Keratinocyte (primary cell): ENCODE measurements at places on chromosomes 11 and 22.

- DNase-seq, result no peak
Measured at GRCh38 chr11:3074912-3075589, 17.8 kb upstream of the CARS1 start.

GRCh38 chr11:126034039-126034932 lies 28.4 kb downstream of the CDON start:
- no peak for DNase-seq

DNA sequence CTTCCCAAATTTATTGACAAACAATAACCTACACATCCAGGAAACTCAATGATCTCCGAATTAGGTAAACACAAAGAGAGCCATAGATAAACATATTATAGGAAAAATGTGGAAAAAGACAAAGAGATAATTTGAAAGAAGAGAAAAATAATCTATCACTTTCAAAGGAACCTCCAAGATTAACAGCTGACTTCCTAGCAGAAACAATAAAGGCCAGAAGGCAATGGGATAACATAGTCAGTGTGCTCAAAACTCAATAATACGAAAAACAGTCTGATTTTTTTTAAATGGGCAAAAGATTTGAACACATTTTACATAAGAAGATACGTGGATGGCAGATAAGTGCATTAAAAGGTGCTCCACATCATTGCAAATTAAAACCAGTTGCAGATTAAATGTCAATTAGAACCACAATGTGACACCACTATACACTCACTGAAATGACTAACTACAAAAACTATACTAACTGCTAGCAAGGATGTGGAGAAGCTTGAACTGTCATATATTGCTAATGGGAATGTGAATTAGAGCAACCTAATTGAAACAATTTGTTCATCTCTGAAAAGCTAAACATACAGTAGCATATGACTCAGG lies 300.4 kb downstream of the TMEM135 start:
- no peak for DNase-seq

DNA sequence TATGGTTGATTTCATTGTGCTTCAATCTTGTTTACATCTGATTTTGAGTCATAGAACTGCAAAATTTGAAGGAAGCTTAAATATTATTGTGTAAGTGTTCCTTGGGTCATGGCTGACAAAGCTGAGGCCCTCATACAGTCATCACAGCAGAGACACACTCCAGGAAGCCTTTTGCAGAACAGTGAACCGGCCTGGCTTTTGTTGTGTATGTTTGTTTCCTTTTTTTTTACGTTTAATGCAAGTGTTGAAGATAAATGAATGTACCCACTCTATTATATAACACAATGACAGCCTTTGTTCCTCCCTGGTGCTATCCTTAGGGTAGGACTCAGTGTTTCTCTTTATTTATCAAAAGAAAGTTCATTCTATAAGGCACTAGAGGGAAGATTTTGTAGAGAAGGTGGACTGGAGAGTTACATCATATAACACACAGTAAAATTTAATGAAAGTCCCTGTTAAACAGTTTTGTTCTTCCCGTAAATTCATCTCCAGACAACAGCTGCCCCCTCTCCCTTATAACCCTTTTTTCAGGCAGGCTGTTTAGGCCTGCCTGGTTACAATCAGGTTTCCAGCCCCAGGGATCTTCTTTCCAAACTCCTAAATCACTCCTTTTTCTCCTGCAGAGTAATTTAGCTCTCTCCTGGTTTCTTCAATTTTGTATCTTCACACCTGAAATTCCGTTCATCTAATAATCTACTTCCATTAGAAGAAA lies 34.3 kb upstream of the CSTF3 start:
- DNase-seq, result no peak

DNA sequence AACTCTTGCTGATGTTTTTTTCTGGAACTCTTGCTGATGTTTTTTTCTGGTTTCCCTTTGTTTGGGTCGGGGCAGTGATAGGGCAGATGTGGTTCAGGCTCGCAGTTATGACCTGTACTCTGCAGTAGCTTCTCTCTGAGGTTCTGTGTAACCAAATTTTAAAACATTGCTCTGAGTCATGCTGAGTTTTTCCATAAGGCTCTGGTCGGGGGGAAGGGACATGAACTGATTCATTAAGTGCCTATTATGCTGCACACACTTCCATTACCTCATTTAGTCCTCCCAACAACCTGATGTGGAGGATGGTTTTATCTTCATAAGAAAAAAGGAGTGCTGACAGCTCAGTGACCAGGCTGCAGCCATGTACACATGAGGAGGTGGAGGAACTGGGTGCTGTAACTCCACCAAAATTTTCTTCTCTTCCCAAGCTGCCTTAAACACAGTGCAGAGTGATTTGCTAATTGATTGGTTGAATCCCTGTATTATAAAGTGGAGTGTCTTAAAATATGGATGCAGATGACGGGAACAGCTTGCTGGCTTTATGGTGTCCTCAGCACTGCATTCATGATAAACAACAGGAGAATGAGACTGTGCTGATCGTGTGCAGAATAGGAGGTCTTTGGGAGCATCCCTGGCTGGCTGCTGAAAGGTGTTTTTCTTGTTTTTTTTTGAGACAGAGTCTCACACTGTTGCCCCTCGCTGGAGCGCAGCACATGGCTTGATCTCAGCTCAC lies 19.1 kb downstream of the TNRC6B start:
- DNase-seq, result peak; percentile 54

- no peak for DNase-seq
Measured at GRCh38 chr22:45026511-45026910, 16.7 kb upstream of the PHF21B start.

DNA sequence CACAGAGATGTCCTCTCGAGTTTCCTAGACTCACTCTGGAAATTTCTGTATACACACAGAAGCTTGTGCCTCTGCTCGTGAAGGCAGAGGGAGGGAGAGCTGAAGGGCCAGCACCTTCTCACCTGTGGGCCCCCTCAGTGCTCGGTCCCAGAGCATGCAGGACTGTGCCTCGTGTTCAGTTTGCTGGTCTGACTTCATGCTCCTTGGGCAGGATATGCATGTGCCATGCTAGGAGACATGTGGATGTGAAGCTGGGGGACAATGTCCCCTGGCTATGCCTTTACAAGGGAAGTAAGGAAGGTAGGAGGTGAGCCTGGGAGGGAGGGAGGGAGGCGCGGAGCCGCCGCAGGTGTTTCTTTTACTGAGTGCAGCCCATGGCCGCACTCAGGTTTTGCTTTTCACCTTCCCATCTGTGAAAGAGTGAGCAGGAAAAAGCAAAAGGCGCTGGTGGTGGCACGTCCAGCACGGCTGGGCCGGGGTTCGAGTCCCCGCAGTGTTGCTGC lies 22.6 kb downstream of the NEAT1 start:
- DNase-seq, result no peak

GRCh38 chr11:67317888-67318555 lies 14.7 kb downstream of the SSH3 start:
- no peak for DNase-seq

- no peak for DNase-seq
Measured at GRCh38 chr11:1913271-1914060, 6.0 kb upstream of the TNNT3 start.

- DNase-seq, result no peak
Measured at GRCh38 chr11:125372088-125372487, 124.0 kb downstream of the FEZ1 start.

DNA sequence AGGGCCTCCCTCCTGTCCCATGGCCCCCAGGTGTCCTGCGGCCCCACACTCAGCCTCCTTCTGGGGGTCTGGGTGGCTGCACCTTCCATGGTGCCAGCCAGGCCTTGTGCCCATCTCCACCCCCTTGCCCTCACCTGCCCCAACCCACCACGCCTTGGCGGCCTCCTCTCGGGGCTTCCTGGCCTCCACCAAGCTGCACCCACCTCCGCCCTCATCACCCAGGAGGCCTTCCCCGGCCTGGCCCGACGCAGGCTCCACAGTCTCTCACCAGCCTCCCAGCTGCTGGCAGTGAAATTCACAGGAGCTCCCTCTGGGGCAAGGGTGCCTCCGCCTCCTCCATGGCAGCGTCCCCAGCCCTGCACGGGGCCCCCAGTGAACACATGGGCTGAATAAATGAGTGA lies 35.9 kb upstream of the WNT7B start:
- DNase-seq, result no peak

DNA sequence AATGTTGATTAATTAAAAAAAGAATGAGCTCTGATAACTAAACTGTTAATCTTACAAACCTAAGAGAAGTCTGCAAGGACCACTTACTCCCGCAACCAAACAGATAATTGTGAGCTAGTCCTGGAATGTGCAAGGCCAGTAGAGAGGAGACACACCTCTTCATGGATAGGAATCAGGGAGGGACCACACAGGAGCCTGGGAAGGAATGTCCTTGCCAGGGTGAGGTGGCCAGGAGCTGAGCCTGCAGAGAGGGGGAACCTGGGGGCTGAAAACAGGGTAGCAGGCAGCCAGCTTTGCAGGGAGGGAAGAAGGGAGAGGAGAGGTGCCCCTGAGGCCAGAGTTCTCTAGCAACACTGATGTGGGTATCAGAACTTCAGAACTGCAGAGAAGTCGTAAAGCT lies 9.4 kb upstream of the NLRP10 start:
- no peak for DNase-seq

GRCh38 chr11:69122326-69122629 lies 33.5 kb upstream of the SMIM38 start:
- DNase-seq, result peak; percentile 28

DNA sequence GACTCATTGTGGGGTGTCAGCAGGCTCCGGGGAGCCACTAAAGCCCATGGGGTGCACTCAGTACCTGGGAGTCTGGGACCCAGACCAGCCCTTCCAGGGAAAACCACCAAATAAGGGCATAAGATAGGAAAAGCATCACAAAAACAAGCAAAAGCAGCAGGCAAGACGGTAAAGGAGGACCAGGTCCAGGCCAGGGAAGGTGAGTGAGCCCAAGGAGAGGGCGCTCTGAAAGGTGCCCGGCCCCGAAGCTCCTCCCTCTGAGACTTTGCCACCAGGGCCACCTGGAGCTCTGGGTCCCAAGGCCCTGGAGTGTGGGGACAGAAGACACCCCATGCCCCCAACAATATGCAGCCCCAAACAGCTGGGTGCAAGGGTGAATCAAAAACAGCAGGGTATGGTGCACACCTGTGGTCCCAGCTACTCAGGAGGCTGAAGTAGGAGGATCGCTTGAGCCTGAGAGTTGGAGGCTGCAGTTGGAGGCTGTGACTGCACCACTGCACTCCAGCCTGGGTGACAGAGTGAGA lies 5.2 kb upstream of the IL17REL start:
- DNase-seq, result no peak

GRCh38 chr22:32836280-32837123 lies 35.0 kb downstream of the TIMP3 start:
- DNase-seq, result no peak

DNA sequence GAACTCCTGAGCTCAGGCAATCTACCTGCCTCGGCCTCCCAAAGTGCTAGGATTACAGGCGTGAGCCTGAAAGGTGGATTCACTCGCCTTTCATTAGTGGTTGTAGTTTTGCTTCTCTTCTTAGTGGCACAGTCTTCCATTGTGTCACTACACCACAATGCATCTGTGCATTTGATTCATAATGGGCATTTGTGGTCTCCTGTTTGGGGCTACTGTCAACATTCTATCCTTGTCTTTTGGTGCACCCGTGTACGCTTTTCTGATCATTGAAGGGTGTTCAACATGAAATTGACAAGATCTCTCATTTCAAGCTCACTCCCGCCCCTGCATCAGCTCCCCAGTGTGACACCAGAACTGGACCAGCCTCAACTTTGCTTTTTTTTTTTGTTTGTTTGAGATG lies 2.0 kb upstream of the SYT12 start:
- DNase-seq, result no peak

DNA sequence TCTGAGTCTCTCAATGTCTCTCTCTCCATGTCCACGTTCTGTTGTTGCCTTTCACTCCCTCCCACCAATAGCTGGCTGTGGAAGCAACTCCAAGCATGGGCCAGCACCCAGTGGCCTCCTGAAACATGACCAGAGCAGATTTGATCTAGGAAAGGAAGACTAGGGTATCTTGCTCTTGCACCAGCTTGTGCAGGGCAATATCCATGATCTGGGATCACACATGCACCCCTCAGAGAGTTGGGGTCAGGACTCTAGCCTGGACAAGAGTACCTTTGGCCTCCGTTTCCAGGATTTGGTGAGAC lies 34.5 kb upstream of the RIC3 start:
- DNase-seq, result no peak

DNA sequence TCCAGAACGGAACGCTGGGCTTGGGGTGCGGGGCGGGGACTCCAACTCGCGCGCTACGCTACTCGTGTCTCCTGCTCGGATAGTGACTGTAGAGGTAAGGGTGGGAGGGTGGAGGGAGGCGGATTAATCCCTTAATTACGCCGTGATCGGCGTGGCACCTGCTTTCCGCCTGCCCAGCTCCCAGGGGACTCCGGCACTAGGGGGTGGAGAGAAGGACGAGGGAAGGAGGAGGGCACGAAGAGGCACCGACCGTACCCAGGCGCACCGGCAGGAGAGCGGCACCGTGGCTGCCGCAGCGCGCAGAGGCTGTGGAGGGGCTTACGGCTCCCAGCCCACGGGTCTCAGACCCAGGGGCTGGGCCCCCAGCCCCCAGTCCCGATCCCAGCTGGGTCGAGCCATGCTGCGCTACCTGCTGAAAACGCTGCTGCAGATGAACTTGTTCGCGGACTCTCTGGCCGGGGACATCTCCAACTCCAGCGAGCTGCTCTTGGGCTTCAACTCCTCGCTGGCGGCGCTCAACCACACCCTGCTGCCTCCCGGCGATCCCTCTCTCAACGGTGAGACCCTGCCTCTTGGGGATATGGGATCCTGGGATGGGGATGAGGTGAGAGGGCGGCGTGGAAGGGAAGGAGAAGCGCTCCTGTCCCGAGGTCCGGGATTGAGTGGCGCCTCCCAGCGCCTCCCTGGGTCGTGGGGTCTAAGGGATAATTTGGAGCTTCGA lies at the start of gene ROBO3:
ROBO3 (plus strand) TSS at position 252 of the 721 bp plus-strand sequence; CDS start at position 398, 146 bp downstream.
- no peak for DNase-seq

- no peak for DNase-seq
Measured at GRCh38 chr11:121533601-121534000, 80.8 kb upstream of the SORL1-AS1 start.

DNA sequence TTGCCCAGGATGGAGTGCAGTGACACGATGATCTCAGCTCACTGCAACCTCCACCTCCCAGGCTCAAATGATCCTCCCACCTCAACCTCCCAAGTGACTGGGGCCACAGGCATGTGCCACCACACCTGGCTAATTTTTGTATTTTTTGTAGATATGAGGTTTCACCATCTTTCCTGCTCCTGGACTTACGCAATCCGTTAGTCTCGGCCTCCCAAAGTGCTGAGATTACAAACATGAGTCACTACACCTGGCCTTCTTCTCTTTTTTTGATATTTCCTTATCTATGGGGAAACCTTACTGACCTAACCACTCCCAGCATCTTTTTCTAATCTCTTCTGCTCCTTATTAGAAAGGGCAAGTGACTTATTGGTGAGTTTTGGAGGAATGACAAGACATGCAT lies 121.7 kb upstream of the CHORDC1 start:
- DNase-seq, result no peak

DNA sequence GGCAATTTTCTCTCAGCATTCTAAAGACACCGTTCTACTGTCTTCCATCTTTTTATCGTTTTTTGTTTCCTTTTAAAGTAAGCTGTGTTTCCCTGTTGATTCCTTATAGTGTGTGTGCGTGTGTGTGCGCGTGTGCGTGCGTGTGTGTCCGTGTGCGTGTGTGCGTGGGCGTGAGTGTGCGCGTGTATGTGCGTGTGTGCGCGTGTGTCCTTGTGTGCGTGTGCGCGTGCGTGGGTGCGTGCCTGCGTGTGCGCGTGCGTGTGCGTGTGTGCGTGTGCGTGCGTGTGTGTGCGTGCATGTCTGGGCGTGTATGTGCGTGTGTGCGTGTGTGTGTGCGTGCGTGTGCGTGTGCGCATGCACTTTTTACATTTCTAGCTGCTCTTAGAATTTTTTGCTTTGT lies 1033.7 kb downstream of the BRD1 start:
- no peak for DNase-seq
